ENCODE measurements at places on chromosomes 7 and 10. TPM values are rescaled to one million over a fixed set of nuclear protein-coding genes. Genes with fewer than 3 reads are reported as not detected.

LIPK gene
- polyA plus RNA-seq = not detected

SFMBT2 gene
- 9.6 TPM for polyA plus RNA-seq

GRCh38 chr10:8300925-8301324 is 246.4 kb downstream of the GATA3 start:
- H3K36me3 ChIP-seq = no peaks in the 10 kb centered on the region
- H3K27me3 ChIP-seq = no peaks in the 10 kb centered on the region
- no peak for DNase-seq
- H3K4me1 ChIP-seq = no peaks in the 10 kb centered on the region
- no peak overlapping the region for H3K27ac ChIP-seq

- no peak for DNase-seq
- no peaks in the 10 kb centered on the region for H3K27me3 ChIP-seq
Observed at GRCh38 chr10:8637640-8638039, 583.2 kb downstream of the GATA3 start.

GRCh38 chr10:131041031-131041430 is 270.5 kb downstream of the TCERG1L start:
- no peaks in the 10 kb centered on the region for H3K36me3 ChIP-seq
- no peaks in the 10 kb centered on the region for H3K27me3 ChIP-seq
- DNase-seq = no peak
